Naive thymus-derived CD8-positive, alpha-beta T cell (primary cell): ENCODE measurements at places on chromosomes 4 and X.

DNA sequence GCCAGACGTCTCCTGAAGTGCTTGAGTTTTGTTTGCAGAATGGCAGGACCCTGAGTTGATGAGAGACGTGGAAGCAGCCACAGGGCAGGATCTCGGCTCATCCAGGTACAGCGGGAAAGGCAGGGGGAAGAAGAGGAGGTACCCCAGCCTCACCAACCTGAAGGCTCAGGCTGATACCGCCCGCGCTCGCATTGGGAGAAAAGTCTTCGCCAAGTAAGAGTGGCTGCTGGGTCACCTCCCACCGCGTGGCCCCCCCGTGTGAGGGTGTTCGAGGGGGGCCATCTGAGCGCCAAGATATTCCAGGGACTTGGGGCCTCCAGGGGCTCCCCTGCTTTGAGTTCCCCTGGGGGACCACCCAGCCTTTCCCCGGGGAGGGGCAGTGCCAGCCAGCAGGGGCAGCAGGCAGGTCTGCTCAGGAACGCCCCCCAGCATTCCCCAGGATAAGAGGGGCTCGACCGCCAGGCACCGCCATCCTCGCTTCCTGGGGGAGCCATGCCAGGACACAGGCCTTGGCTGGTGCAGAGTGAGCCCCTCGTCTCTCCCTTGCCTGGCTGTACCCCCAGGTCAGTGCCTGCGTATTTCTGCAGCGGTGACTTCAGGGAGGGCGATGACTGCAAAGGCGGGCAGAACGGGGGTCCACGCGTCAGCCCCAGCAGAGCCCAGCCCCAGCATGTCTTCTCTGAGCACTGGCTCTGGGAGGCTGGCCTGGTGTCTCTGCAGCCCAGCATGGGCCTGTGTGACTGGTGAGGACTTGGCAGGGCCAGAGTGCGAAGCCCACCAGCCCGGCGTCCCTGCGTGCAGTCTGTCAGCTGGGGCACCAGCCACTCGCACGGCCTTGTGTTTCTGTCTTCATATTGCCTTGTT lies 22.3 kb downstream of the NKX1-1 start:
- no peaks in the 10 kb centered on the region for H3K27me3 ChIP-seq
- H3K27ac ChIP-seq: no peak overlapping the region
- DNase-seq: no peak
- no peaks in the 10 kb centered on the region for H3K4me1 ChIP-seq
- no peak overlapping the region for H3K4me3 ChIP-seq

DNA sequence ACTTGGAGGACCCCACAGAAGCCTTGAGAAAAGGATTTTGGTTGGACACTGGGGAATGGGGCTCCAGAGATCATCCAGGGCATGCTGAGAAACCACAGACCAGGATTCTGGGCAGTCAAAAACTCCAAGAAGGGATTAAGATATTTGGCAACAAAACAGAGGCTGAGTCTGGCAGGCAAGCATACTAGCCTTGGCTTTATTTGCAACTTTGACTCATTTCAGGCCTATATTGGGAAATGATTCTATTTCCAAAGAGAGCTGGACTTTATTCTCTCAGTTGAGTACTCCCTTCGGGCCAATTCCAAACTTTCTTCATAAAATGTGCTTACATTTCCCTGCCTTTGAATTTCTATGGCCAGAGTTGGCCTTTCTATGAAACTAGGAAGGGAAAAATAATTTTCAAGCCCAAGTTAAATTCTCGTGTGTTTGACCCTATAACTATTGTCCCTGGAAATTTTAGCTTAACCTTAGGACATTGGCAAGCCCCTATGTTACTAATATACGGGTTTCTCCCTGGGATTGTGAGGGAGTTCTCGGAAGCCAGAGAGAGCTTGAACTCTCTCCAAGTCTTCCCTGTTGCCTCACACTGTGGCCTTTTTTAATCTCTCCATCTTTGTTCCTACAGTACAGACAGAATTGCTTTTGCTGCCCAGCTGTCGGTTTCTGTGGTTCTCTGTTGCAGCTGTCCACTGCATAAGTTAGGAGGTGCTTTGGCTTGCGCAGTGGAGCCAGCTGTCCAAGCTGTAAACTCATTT lies 112.6 kb upstream of the FAM9A start:
- peaks cover 6% of the 10 kb centered on the region for H3K27me3 ChIP-seq
- H3K27ac ChIP-seq: no peak overlapping the region
- H3K4me1 ChIP-seq: no peaks in the 10 kb centered on the region
- H3K4me3 ChIP-seq: no peak overlapping the region
- H3K36me3 ChIP-seq: no peaks in the 10 kb centered on the region

GRCh38 chr4:169348541-169348940 lies 77.8 kb upstream of the SH3RF1 start:
- no peak for DNase-seq
- no peak overlapping the region for H3K4me3 ChIP-seq
- H3K27ac ChIP-seq: no peak overlapping the region
- H3K27me3 ChIP-seq: no peaks in the 10 kb centered on the region
- no peaks in the 10 kb centered on the region for H3K36me3 ChIP-seq

DNA sequence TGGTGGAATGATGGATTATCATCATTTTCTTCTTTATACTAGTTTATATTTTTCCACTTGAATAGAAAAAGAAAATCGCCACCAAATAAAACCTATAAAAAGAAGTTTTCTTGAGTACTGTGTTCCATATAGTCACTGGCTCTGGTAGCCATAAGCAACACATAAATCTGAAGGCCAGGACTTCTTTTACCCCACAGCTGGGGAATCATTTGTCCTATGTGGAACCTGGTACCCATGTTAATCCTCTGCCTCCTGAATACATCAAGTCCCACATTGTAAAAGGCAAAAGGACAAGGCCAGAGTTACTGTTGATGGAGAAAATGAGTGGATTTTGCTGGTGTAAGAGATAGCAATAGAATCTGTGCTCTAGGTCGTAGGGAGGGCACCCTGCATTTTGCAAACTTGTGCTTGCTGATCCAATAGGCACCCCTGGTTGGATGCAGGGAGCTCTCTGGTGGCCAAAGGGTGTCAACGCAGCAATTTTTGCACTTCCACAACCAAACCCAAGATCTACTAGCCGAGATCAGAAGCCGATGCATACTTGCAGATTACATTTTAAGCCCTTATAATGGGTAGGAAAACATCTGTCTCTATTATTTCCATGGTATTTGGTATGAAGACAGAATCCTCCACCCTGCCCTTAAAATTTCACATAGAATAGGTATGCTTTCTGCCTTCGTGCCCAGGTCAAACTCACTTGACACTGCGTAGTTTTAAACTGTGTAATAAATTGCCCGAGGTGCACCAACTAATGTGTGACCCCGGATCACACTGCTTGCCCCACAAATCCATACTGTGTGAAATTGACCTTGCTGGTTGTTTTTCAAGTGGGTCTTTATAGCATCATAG lies 146.2 kb upstream of the SCML1 start:
- H3K27ac ChIP-seq: no peak overlapping the region
- no peaks in the 10 kb centered on the region for H3K27me3 ChIP-seq
- DNase-seq: no peak
- H3K4me1 ChIP-seq: no peaks in the 10 kb centered on the region

GRCh38 chr4:98630737-98631454 lies 27.5 kb downstream of the TSPAN5 start:
- peaks cover 6% of the 10 kb centered on the region for H3K4me1 ChIP-seq
- no peaks in the 10 kb centered on the region for H3K36me3 ChIP-seq
- H3K27ac ChIP-seq: no peak overlapping the region
- no peak for DNase-seq
- no peak overlapping the region for H3K4me3 ChIP-seq
- H3K27me3 ChIP-seq: no peaks in the 10 kb centered on the region

- no peak overlapping the region for H3K27ac ChIP-seq
- no peak for DNase-seq
- H3K4me3 ChIP-seq: no peak overlapping the region
- no peaks in the 10 kb centered on the region for H3K36me3 ChIP-seq
- H3K4me1 ChIP-seq: no peaks in the 10 kb centered on the region
- H3K27me3 ChIP-seq: peaks cover 9% of the 10 kb centered on the region
Measured at GRCh38 chr4:17559709-17560048, 17.3 kb upstream of the LAP3 start.

- H3K4me3 ChIP-seq: no peak overlapping the region
- H3K36me3 ChIP-seq: peaks cover 4% of the 10 kb centered on the region
- H3K4me1 ChIP-seq: no peaks in the 10 kb centered on the region
- DNase-seq: no peak
Measured at GRCh38 chrX:152245213-152245612, 106.8 kb upstream of the MAGEA10 start.

DNA sequence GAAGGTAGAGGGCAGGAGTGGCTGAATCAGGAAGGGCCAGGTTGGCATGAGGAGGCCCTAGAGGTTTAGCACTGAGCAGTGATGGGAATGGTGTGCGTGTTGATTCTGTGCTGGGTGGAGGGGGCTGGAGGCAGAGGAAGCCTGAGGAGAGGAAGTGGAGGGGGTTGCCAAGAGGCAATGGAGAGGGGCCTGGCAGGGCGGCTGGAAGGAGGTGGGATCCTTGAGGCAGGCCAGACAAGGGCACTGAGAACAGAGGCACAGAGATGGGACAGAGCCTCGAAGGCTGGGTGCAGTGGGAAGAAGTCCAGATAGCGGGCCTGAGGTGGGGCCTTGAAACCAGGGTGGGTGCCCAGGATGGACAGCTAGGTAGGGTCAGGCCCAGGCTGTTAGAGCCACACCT lies 24.3 kb downstream of the SH3BP2 start:
- no peaks in the 10 kb centered on the region for H3K36me3 ChIP-seq

- H3K27me3 ChIP-seq: peaks cover 11% of the 10 kb centered on the region
- peaks cover 18% of the 10 kb centered on the region for H3K4me1 ChIP-seq
- H3K4me3 ChIP-seq: peak overlapping the region; percentile 90
- peak; percentile 69 for DNase-seq
Measured at GRCh38 chr4:80201252-80202151, 4.2 kb downstream of the PRDM8 start.

DNA sequence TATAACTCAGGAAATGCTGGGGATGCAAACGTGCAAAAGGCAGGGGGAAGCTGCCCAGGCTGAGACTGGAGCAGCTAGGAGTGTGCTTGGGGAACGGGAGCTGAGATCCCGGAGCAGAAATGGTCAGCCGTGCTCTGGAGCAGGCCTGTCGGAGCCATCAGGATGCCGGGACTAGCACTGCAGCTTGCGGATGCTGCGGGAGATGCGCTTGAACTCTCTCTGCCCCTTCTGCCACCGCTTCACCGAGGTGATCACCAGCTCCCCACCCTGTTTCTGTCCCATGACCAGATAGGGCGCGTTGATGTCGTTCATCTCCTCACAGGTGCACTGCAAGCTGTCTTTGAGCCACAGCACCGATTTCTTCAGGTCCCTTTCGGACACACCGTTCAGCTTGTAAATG lies 7.6 kb downstream of the SFRP2 start:
- no peak overlapping the region for H3K27ac ChIP-seq
- H3K4me3 ChIP-seq: no peak overlapping the region
- peaks cover 64% of the 10 kb centered on the region for H3K27me3 ChIP-seq
- no peaks in the 10 kb centered on the region for H3K4me1 ChIP-seq
- DNase-seq: no peak

GRCh38 chrX:9414416-9414815 lies 50.4 kb upstream of the TBL1X start:
- H3K27ac ChIP-seq: no peak overlapping the region
- no peak overlapping the region for H3K4me3 ChIP-seq
- no peaks in the 10 kb centered on the region for H3K27me3 ChIP-seq
- H3K36me3 ChIP-seq: no peaks in the 10 kb centered on the region

DNA sequence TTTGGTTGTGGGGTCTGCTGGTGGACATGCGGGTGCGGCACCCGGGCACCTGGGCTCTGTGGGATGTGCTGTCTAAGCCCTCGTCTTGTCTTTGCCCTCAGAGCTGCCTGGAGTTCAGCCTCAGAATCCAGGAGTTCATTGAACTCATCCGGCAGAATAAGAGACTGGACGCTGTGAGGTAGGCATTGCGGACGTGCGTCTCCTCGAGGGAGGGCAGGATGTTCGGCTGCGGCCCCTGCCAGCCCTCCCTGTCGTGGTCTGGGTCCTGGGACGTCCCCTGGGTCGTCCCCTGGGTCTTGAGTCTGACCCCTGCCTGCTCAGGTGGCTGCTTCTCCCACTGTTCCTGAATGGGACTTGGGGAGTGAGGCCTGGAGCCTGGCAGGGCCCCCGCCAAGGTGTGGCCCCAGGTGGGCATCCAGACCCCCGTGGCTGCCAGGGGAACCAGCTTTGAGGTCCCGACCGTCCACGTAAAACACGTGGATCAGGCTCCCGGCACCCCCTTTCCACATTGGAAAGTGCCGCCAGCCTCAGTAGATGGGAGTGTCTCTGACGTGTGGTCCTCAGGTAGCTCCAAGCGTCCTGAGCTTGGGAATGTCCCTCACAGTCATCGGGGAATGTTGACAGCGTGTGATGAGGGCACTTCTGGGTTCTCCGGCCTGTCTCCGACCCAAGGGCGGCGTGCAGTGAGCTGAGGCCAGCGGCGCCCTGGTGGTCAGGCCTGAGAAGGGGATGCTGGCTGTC lies 19.3 kb upstream of the UVSSA start:
- peaks cover 2% of the 10 kb centered on the region for H3K36me3 ChIP-seq
- H3K27me3 ChIP-seq: no peaks in the 10 kb centered on the region
- H3K4me3 ChIP-seq: no peak overlapping the region
- no peak overlapping the region for H3K27ac ChIP-seq

- DNase-seq: no peak
- H3K36me3 ChIP-seq: no peaks in the 10 kb centered on the region
- H3K27ac ChIP-seq: no peak overlapping the region
- no peak overlapping the region for H3K4me3 ChIP-seq
Measured at GRCh38 chr4:12140864-12141263, 712.2 kb upstream of the HS3ST1 start.

GRCh38 chrX:69951753-69952152 lies 98.0 kb downstream of the AWAT2 start:
- H3K36me3 ChIP-seq: no peaks in the 10 kb centered on the region
- H3K27me3 ChIP-seq: no peaks in the 10 kb centered on the region
- no peaks in the 10 kb centered on the region for H3K4me1 ChIP-seq
- no peak for DNase-seq
- no peak overlapping the region for H3K27ac ChIP-seq

GRCh38 chrX:68284281-68284904 lies 148.9 kb downstream of the OPHN1 start:
- H3K27me3 ChIP-seq: no peaks in the 10 kb centered on the region
- H3K4me1 ChIP-seq: no peaks in the 10 kb centered on the region
- no peak for DNase-seq
- H3K27ac ChIP-seq: no peak overlapping the region

- H3K4me1 ChIP-seq: peaks cover 11% of the 10 kb centered on the region
- no peak overlapping the region for H3K27ac ChIP-seq
- no peaks in the 10 kb centered on the region for H3K27me3 ChIP-seq
- H3K36me3 ChIP-seq: peaks cover 12% of the 10 kb centered on the region
Measured at GRCh38 chrX:18894156-18894555, 89.8 kb downstream of the PHKA2 start.

- DNase-seq: no peak
- no peak overlapping the region for H3K4me3 ChIP-seq
- H3K4me1 ChIP-seq: no peaks in the 10 kb centered on the region
Measured at GRCh38 chr4:174362340-174362739, 78.6 kb downstream of the CEP44 start.

- no peak overlapping the region for H3K4me3 ChIP-seq
- no peaks in the 10 kb centered on the region for H3K4me1 ChIP-seq
- DNase-seq: no peak
Measured at GRCh38 chr4:53557669-53558064, 33.6 kb downstream of the LNX1 start.

GRCh38 chr4:120158841-120159463 lies 92.3 kb upstream of the MAD2L1 start:
- DNase-seq: no peak
- H3K4me1 ChIP-seq: no peaks in the 10 kb centered on the region
- H3K36me3 ChIP-seq: no peaks in the 10 kb centered on the region
- no peaks in the 10 kb centered on the region for H3K27me3 ChIP-seq
